ENCODE measurements at places on chromosomes 2 and 18.

DNA sequence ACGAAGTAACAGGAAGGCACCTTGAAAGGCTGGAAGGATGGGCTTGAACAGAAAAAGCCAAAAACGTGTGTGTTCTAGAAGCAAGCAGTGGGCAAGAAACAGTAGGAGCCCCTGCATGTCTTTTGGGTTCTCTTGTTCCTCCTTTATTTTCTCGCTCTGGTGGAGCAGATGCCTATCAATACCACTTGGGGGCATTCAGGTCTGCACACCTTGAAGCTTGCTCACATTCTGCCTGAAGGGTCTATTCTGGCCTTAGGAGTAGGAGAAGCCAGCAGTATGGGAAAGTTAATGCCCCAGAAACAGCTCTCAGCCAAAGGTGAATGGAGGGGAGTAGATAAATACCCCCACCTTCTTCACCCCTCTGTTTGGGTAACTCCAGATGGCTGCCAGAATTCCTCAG lies 204.5 kb downstream of the TXNL1 start:
- no peak for DNase-seq

GRCh38 chr2:160670618-160671017 lies 177.0 kb upstream of the RBMS1 start:
- DNase-seq: no peak

- DNase-seq: no peak
Measured at GRCh38 chr18:80175451-80176204, 66.6 kb downstream of the ADNP2 start.

GRCh38 chr2:88053296-88053695 lies 2.3 kb downstream of the KRCC1 start:
- DNase-seq: no peak

DNA sequence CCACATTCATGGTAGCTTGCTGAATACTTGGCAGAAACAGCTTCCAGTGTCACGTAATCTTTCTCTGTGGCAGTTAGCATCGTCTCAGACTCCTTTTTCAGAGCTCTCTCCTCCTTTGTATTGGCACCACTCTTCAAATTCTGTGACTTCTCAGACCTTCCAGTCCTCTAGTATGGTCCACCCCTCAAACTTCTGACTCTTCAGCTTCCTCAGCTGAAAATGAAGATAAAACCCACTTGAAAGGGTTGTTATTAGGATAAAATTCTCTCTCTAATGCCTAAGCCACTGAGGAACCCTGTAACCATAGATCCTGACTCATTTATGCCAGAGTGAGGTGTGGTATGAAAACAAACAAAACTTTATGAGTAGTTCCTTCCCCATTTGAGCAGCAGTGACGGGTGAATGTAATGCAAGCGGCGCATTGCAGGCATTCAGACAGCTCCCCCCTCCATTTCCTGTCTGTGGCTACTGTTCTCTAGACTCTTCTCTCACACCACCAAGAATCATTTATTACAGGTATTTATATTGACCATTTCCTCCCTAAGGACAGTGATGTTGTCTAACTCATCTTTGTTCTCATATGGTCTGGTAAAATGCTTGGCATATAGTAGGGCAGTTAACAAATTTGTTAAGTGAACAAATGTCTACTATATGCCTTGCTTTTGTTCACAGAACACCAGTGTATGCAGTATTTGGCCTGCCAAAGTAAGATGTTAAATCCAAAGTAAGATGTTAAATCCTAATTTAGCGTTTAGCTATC lies 35.3 kb downstream of the GALNT1 start:
- no peak for DNase-seq

DNA sequence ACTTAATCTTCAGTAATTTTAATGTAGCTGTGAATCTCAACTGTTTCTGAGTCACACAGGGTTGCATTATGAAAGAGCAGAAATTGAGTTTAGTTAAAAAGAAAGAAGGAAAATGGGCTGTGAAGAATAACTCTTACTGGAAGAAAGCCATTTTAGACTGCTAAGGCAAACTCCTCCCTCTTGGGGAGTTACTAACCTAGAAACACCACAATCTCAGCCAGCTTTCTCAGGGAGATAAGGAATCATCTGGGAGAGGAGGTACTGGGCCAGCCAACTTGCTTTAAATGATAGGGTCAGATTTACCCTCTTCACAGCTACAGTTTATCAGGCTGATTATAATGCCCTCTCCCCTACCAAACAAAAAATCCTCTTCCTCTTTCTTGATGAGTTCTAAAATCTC lies 119.5 kb downstream of the CCDC148 start:
- DNase-seq: no peak

GRCh38 chr2:220966636-220967035 lies 605.5 kb downstream of the EPHA4 start:
- no peak for DNase-seq

DNA sequence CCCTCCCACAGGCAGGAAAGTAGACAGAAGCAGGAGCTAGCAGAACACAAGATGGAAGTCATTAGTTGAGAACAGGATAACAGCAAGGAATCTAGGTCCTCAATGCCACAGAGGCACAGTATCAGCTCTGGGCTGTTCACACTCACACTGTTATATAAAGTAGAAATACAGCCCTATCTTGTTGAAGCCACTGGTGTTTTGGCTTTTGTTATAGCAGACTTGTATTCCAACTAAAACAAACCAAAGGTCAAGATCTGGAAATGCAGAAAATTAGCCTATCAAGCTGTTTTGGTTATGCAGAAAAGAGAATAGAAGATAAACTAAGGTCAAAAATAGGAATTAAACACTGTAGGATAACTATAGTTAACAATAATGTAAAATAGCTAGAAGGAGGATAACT lies 37.5 kb upstream of the L3MBTL4 start:
- no peak for DNase-seq

DNA sequence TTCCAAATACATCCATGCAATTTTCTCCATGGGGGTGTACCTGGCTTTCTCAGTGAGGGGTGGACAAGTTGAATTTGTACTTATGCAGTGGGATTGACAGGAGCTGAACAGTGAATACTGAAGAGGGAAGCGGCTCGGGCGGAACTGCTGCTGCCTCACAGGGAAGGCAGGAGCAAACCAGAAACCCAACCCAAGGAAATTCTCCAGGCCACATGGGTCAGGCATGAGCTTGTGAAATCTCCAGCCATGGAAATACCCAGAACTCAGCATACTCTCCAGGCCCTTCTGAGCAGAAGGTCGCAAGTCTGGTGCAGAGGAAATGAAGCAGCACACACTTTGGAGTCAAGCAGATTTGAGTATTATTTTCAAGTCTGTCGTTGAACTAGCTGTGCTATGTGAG lies 26.5 kb upstream of the INO80C start:
- DNase-seq: no peak

GRCh38 chr2:195620501-195620900 lies 36.5 kb upstream of the SLC39A10 start:
- no peak for DNase-seq

DNA sequence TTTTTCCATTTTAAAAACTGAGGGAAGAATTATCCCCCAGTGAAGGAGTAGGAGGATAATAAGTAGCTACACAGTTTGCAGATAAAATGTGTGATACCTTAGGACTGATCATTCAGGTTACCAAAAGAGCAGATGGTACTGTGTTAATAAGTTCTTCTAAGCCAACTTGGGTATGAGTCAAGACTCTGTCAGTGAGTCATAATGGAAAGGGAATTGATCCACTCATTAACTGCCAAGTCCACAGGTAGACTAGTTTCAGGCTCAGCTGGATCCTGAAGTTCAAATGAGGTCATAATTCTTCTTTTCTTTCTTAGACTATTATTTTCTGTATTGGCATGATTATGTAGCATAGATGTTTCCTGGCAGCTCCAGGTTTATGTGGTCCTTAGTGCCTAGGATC lies 142.4 kb upstream of the ALPP start:
- DNase-seq: no peak

GRCh38 chr2:189287982-189288521 lies 108.5 kb upstream of the COL5A2 start:
- peak; percentile 28 for DNase-seq

DNA sequence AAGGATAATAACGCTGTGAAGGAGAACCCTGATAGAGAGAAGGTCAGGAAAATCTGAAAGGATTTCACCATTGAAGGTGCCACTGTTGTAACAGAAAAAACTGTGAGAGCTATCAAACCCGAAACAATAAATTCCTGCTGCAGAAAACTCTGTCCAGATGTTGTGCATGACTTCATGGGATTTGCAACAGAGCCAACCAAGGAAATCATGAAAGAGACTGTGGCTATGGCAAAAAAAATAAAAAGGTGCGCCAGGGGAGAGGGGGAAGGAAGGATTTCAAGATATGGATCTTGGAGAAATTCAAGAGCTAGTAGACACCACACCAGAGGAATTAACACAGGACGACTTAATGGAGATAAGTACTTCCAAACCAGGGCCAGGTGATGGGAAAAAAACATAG lies 88.0 kb downstream of the LDLRAD4 start:
- DNase-seq: no peak

- no peak for DNase-seq
Measured at GRCh38 chr2:217835931-217836891, 166.6 kb downstream of the TNS1 start.

DNA sequence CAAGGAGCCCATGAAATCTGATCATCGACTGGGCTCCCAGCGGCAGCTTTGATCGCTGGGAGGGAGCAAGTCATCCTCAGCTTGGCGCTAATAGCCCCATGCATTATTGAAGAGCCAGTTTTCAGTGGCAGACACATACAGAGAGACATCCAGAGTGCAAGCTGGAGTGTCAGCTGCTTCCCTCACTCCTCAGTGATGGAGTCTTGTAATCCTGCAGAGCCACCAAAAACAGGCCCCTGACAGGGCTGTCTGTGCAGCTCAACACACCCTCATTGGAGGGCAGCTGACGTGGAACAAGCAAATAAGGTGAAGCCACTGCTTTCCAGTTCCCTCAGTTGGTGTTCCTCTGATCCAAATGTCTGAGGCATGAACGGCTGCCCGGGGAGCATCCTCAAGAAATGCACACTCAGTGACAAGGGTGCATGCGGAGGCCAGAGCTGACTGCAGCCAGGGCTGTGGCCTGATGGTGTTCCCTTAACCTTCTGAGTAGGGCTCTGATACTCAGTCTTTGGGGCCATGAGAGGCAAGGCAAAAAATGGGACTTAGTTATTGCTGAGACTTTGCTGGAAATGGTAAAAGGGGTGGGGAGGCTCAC lies 97.4 kb downstream of the RHOB start:
- no peak for DNase-seq

- no peak for DNase-seq
Measured at GRCh38 chr2:218129458-218130135, 3.8 kb downstream of the CXCR2 start.

- DNase-seq: no peak
Measured at GRCh38 chr18:24868760-24869237, 408.4 kb downstream of the HRH4 start.

GRCh38 chr2:10332402-10333246 lies 29.9 kb downstream of the HPCAL1 start:
- no peak for DNase-seq

- no peak for DNase-seq
Measured at GRCh38 chr2:88684519-88684918, 7.0 kb upstream of the RPIA start.

Measured in right renal pelvis (tissue), 4 donors.